ENCODE measurements at places on chromosomes 11 and 22. TPM values are rescaled to one million over a fixed set of nuclear protein-coding genes. Genes with fewer than 3 reads are reported as not detected.

DLG2 gene
- 2.3 TPM for total RNA-seq

GDPD4 gene
- not detected for total RNA-seq

DNA sequence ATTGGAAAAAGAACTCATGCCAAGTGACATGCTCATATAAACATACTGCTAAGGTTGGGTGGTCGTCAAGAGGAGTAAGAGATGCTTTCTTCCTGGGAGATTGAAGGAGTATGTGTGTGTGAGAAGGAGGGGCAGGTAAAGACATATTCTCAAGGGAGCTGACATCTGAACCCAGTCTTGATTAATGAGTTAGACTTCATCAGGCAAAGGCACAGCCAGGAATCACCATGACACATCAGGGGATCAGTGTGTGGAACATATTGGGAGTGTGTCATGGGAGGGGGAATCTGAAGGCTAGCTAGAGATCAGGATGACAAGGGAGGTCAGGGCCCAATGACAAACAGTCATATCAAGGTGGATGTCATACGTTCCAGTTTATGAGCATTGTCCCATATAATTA lies 14.9 kb downstream of the CNTF start:
- no peak for DNase-seq

IGSF9B gene
- 63.1 TPM for total RNA-seq

DNA sequence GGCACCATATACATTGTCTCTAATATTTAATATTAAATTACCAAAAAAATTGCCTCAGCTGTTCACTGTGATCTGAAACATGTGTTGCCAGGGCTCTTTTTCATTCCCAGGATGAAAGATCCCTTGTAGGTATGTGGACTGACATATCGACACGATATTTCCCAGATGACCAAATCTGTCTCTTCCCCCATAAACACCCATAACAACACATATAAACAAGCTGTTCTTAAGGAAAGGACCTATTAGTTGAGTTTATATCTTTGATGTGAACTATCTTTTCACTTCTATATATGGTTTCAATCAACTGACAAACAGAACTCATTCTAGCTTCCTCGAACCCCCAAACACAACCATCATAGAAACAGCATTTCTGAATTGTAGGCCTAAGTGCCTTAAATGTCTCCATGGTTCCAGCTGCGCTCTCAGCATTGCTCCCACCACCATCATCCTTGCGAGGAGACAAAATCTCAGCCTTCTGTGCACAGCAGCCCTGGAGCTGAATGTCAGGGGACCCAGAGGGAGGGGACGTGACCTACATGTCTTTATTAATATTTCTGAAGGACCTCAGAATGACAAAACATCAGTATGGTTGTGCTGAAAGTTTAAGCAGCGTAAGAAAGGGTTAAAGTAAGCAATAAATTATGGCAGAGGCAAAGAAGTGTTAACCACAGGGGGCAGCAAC lies 67.0 kb downstream of the ETS1 start:
- no peak for DNase-seq

All from T-cell (primary cell).